ENCODE measurements at places on chromosomes 7 and 10.

GRCh38 chr7:50953820-50954219 lies 171.1 kb upstream of the GRB10 start:
- DNase-seq: no peak

GRCh38 chr7:74217455-74218342 lies 7.9 kb downstream of the LAT2 start:
- DNase-seq: no peak

GRCh38 chr7:90648107-90648506 lies 52.0 kb downstream of the CDK14 start:
- no peak for DNase-seq

GRCh38 chr7:514651-515598 lies 4.7 kb downstream of the PDGFA start:
- DNase-seq: no peak

Data from fibroblast of skin of left quadriceps (primary cell).